NCI-H2171 (cell line): ENCODE measurements at places on chromosomes 3 and 15.

DNA sequence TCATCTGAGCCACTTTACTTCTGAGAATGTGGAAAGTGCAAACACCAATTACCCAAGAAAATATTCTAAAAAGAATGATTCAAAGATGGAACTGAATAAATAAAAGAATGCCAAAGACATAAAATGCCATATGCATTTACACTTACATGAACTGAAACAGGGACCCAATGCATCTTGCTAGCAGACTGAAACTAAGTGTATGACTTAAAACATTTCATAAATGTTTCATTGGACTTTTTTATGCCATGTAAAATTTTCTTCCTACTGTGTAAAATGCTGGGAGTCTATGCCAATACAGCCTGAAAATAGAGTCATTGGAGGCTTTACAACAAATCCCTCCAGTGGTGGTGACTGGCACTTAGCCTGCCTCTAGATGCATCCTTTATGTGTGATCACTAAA is 735.1 kb upstream of the CCDC54 start:
- DNase-seq = no peak

- DNase-seq = no peak
Observed at GRCh38 chr3:185960522-185961288, 22.9 kb upstream of the TRA2B start.

GRCh38 chr3:143895805-143896204 is 47.5 kb upstream of the SLC9A9 start:
- peak; percentile 1 for DNase-seq

- DNase-seq = no peak
Observed at GRCh38 chr3:156664831-156665178, 9.6 kb upstream of the TIPARP start.

GRCh38 chr15:59059076-59059597 is 45.8 kb upstream of the CCNB2 start:
- DNase-seq = no peak

DNA sequence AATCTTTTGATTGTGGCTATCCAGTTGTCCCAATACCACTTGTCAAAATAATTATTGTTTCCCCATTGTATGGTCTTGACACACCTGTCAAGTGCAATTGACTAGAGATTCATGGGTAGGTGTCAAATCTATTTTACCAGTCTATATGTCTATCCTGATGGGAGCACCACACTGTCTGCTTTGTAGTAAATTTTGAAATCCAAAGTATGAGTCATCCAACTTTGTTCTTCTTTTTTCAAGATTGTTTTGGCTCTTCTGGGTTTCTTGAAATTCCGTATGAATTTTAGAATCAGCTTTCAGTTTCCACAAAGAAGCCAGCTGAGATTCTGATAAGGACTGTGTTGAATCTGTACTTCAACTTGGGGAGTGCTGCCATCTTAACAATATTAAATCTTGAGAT is 71.9 kb downstream of the CSNK1G1 start:
- no peak for DNase-seq

DNA sequence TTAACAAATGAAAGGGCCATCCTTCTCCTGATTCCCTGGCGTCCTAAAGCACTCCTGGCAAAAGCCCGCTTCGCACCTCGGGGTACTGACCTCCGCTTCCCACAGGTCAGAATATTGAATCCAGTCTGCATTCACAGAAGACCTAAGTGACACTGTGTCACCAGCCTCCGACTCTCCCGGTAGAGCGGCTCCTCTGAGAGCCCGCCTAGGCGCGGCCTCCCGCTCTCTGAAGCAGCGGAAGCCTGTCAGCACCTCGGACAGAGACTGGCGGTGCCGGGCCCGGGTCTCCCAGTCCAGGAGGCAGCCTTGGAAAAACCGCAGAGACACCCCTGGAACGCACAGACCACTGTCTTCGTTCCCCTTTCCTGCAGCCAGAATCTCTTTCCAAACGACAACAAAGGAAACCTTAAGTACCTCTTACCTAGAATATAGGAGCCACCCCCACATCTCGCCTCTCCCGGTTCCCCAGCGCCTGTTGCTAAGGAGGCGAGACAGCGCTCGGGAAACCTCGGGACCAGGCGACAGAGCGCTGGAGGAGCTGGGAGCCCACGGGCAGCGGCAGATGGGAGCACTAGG is 1.2 kb downstream of the GABRB3 start:
- peak; percentile 10 for DNase-seq

DNA sequence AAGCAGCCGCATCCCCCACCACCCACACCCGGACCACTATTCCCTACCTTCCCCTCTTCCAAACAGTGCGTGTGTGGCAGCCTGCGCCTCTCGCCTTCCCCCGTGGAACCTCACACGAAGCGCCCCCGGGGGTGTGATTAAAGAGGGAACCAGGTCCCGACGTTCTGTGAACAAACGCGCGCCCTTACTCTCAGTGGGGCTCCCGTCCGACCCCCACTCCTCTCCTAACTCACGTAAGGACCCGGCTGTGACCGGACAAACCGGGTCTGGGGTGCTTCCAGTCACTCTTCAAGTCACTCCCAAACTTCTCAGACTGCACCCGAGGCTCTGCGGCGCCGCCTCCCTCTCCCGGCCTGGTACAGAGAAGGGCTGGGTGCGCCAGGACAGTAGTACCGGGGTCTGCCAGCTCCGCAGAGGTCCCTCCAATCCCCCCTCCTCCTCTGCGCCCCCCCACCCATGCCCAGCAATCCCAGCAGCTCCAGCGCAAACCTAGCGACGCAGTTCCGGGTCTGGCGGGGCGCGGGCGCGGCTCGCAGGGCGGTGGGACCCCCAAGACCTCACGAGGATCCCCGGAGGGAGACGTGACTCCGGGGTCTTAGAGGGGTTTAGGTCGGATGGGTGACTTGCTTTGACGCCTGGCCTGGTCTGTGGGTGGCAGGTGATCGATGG is 574 bp downstream of the DUOXA1 start:
- DNase-seq = no peak

- DNase-seq = no peak
Observed at GRCh38 chr3:148439254-148439822, 258.4 kb upstream of the AGTR1 start.

DNA sequence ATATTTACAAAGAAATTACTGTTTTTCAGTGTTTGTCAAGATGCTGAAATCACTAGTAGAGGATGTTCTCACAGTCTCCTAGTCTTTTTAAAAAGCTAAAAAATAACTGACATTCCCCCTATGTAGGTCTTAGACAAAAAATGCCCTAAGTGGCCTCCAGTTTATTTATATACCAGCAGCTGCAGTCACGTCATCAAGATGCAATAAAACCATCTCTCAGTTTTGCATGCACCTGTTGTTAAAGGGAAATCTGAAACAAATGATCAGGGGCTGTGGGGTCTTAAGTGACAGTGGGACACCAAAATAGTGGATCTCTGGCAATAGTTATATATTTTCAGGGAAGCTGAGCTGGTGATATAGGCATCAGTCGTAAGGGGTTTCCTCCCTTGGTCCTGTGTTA is 146.5 kb upstream of the ARPP21 start:
- DNase-seq = no peak

GRCh38 chr3:15521573-15521965 is at the start of gene COLQ:
Gene COLQ, minus strand, starts transcription at chr3:15521706. Its CDS starts 81 bp downstream, at chr3:15521625.
- DNase-seq = no peak

GRCh38 chr15:49290191-49290590 is 120.1 kb downstream of the GALK2 start:
- DNase-seq = no peak

DNA sequence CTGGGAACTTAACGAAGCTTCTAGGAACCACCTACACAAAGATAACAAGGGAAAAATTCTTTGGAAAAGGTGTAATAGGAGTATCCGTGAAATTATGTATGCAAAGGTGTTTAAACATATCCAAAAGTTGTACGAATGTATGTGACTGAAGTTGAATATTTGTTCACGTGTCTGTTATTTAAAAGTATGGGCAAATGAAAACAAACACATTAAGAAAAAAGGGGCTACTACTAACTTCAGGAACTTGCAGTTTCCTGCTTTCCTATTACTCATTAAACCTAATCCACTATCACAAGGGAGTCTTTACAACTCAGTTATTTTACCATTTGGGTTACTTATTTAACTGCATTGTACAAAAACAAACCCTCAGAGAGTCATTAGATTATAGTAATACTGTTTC is 33.9 kb upstream of the GRAMD1C start:
- DNase-seq = no peak

DNA sequence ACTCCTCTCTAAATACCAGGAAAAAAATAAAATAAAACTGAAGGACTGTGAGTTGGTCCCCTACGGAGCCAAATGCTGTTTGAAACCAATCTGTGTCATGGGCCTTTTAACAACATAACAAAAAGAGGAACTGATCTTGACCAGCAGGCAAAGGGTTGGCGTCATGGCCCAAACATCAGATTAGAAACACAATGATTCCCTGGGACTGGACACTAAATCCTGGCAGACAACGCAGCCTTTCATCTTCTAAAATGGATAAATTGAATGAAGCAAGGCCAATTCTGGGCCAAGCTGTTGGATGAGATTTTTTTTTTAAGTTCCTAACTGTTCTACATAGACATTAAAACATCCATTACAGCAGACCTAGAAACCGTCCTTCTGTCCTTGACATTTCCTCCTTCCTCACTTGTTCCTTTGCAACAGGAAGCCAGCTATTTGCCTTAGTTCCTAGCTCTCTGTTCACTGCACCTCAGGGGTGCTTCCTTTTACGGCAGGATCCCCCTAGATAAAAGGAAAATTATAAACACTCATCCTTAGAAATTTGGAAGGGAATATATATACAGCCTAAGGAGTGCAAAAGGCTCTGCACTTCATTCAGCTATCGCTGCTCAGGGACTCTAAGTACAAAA is 21.6 kb upstream of the TAFA4 start:
- DNase-seq = no peak

DNA sequence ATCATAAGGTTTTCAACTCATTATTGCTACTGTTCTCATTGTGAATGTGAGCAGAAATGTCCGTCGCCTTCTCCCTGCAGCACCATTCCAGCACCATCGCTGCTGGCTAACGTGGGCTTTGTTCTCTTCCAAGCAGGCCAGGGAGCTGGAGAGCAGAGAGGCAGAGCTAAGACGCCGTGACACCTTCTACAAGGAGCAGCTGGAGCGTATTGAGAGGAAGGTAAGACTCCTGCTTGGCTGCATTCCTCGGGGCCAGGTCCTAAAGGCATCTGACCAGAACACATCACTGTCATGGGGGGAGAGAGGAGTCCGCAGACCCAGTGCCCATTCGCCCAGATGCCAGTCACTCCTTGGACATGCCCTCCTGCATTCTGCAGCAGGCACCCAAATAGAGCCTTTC is 130.4 kb upstream of the PLXNA1 start:
- DNase-seq = no peak

- no peak for DNase-seq
Observed at GRCh38 chr15:87628311-87628710, 628.2 kb downstream of the NTRK3 start.

DNA sequence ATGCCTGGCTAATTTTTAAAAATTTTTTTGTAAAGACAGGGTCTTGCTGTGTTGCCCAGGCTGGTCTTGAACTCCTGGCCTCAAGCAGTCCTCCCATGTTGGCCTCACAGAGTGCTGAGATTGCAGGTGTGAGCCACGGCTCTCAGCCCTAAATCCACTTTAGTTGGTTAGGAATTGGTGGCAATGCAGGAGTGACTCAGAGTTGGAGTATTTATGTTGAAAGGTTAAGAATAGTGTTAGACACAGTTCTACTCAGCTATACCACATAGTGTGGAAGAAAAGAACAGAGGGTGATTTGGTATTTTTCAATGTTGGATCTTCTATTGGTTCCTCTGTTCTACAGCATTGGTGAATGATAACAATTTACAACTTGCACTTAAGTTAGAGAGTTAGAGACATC is 7.6 kb downstream of the ZNF639 start:
- no peak for DNase-seq

DNA sequence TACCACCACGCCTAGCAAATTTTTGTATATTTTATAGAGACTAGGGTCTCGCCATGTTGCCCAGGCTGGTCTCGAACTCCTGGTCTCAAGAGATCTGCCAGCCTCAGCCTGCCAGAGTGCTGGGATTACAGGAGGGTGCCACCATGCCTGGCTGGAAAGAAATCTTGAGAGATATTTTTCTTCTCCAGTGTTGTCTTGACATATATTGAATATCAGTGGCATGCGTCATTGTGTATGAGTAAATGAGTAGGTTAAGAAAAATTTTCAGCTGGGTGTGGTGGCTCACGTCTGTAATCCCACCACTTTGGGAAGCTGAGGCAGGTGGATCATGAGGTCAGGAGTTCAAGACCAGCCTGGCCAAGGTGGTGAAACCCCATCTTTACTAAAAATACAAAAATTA is 3.5 kb upstream of the PIF1 start:
- DNase-seq = no peak

- peak; percentile 35 for DNase-seq
Observed at GRCh38 chr3:137103739-137104138, 146.0 kb downstream of the IL20RB start.

GRCh38 chr15:59995568-59996297 is 8.4 kb upstream of the FOXB1 start:
- no peak for DNase-seq

- DNase-seq = no peak
Observed at GRCh38 chr3:32577581-32578556, 7.2 kb upstream of the DYNC1LI1 start.

- DNase-seq = no peak
Observed at GRCh38 chr3:18841422-18842343, 306.6 kb upstream of the KCNH8 start.

DNA sequence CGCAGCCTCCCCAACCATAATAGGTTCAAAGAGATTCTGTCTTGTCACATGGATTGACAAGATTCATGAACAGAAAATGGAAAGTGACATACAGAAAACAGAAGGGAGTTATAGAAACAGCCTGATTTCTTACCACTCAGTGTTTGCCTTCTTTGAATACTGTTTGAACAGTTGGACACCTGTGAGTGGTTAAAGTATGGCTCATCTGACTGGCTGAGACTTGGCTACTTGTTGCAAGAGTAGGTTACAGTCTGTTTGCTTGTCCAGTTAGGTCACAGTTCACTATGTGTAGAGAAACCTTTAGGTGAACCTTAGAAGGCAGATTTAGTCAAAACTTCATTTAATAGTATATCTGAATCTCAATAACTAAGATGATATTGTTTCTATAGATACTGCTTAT is 1003.9 kb upstream of the EPHA6 start:
- no peak for DNase-seq

GRCh38 chr3:108006881-108007331 is 83.9 kb downstream of the CD47 start:
- no peak for DNase-seq

DNA sequence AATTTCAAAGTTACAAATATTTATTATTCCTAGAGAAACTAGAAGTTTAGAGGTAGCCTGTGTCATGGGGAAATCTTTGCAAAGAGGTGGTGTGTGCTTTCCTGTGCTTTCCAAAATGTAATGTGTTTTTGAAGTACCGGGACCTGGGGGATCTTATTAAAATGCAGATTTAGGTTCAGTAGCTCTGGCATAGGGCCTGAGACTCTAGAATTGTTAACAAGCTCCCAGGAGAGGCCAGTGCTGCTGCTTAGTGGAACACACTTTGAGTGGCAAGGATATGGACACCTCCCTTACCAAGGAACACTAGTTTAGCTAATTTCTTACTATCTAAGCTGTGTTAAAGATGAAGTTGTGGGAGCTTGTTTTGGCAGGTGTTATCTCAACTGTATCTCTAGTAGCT is 428.9 kb downstream of the VGLL3 start:
- DNase-seq = no peak
